ENCODE measurements at places on chromosomes 6 and 20.
A peak's percentile ranks its signal among the peaks of the same experiment; 100 is the strongest.

- no peak for DNase-seq
These were observed 2.6 kb upstream of the ZSCAN12 start for GRCh38 chr6:28402197-28402596.

DNA sequence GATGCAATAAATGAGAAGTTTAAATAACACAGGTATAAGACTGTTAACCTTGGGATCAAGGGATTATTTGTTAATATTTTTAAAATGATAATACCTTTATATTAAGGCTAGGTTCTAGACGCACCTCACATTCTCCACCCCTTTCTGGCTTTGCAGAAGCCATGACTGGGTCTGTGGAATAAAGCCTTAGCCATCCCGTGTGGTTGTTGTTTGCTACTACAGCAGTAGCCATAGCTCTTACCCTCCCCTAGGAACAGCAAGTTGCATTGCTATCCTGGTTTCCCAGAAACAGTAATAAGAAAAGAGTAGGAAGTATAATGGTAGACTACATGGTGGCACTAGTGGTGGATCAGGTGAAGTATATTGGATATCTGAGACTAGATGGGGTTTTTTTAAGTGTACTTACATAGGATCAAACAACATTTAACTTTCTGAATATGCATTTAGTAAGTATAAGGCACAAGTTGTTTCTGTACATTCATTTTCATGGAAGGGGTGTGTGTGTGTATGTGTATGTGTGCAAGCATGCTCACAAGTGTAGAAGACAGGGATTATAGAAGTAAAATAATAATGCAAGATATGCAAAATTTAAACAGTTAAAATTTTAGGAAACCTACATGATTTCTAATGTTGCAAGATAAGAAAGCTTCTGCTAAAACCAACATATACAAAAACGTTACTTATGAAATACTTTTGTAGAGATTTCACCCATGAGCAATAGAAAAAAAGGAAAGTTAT is 384.2 kb downstream of the PRKN start:
- DNase-seq: no peak

DNA sequence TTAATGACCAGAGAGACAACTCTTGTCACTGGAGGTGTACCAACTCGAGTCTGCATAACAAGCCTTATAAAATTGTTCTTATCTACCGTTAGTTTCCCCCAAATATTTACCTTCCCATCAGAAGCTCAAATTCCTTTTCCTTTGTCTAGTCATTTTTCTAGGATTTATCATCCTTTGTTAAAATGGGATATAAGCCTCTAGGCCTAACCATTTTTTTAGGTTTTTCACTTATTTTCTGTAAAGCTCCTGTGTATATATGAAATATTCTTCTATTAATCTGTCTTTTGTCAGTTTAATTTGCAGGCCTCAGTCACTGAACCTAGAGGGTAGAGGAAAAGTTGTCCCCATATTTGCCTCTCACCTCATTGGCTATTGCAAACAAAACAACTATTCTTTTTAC is 99.6 kb upstream of the TNFAIP3 start:
- DNase-seq: no peak

DNA sequence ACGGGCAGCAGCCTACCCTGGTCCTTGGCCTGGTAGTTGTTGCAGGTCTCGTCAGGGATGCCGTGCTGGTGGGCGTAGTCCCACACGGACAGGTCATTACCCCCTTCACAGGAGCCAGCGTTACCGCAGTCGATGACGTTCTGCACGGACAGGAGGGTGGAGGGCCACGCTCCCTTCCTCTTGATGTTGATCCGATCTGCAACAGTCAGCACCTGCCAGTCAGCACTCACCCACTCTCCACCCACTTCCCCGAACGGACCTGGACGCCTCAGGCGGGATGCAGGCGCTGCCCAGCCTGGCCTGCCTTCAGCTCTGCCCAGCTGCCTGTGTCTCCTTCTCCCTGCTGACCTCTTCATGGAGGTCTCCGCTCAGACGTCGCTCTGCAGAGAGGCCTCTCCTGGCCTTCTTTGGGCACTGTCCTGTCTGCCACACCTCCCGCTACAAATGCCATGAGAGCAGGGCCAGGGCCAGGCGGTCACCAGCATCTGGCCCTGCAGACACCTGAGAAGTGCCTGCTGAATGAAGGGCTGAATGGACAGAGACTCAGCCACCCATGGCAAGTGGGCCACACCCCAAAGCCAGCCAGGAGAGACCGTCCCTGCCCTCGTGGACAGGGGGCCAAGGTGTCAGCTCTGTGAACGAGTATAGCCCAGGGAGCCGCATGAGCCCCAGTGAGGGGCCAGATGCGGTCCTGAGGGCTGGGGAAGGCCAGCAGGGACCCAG is 5.4 kb downstream of the CTSZ start:
- DNase-seq: no peak

GRCh38 chr20:38447251-38447661 is 12.1 kb upstream of the SNHG17 start:
- DNase-seq: no peak

DNA sequence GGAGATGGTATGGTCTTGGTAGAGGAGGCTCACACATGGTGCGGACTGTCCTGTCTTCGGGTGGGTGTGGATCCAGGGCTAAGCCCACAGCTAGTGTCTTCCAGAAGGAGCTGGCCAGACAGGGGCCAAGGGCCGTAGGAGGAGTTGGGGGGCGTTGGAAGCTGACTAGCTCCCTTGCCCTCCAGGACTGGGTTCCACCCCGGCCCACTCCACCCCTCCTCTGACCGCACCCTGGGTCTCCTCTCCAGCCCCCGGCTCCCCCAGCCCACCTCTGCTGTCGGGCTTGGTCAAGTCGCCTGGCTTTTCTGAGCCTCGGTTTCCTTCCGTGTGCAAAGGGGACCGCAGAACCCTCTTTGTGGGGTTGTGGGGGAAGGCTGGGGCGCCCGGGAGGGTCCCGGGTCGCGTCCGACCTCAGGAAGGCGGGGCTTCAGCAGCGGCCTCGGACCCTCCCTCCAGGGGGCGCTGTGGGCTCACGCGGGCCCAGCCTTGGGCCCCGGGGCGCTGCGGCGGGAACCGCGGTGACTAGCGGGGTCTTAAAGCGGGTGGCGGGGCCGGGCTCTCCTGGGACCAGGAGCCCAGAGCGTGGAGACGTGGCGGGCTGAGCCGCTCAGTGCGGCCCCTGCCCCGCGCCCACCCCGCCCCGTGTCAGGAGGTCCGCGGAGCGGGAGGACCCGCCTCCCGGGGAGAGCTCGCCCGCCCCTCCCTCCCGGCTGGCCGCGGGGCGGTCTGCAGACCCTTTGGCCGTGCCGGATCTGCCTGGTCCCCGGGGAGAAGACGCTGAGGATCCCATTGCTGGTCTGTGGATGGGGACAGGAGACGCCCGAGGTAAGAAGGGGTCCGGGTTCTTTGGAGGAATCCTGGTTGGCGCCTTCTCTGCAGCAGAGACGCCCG is 5.4 kb downstream of the NPBWR2 start:
- DNase-seq: peak; percentile 27

- DNase-seq: peak; percentile 22
These were observed 41.6 kb downstream of the LYRM4 start for GRCh38 chr6:5219011-5219691.

DNA sequence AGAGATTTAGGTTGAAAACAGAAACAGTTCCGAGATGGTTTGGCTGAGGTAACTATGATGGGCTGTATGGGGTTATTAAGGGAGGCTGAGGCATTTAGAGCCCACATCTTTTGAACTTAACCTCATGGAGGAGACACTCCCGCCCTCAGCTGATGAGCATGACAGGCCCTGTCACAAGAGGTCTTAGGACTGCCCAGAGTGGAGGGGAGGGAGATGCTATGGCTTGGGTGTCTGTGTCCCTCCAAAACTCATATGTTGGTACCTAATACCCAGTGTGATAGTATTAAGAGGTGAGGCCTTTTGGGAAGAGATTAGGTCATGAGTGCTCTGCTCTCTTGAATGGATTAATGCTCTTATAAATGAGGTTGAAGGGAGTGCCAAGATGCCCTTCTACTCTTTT is 126.6 kb downstream of the CDC5L start:
- no peak for DNase-seq

- DNase-seq: peak; percentile 6
These were observed at the start of gene HS3ST5 for GRCh38 chr6:114342826-114343781. TSS of gene HS3ST5 (minus strand) at chr6:114343023. CDS start at chr6:114062845, 280,178 bp downstream.

GRCh38 chr20:58492074-58492718 is 23.0 kb downstream of the APCDD1L start:
- DNase-seq: no peak

DNA sequence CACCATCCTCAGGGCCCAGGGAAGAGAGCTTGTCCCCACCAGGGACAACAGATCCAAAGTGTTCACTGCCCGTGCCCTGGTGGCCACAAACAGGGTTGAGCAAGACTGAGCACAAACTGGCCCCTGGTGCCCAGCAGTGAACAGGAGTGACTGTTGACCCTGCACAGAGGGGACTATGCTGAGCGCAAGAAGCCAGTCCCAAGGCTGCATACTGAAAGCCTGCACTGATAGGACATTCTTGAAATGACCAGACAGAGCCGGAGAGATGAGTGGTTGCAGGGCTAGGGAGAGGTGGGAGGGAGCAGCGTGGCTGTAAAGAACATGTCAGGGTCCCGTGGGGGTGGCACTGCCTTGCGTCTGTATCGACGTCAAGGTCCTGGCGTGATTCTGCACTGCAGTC is 2.9 kb upstream of the FNDC11 start:
- no peak for DNase-seq

- no peak for DNase-seq
These were observed 172.4 kb downstream of the MOXD1 start for GRCh38 chr6:132228894-132229293.

- no peak for DNase-seq
These were observed 18.8 kb downstream of the ALDH5A1 start for GRCh38 chr6:24513602-24514001.

DNA sequence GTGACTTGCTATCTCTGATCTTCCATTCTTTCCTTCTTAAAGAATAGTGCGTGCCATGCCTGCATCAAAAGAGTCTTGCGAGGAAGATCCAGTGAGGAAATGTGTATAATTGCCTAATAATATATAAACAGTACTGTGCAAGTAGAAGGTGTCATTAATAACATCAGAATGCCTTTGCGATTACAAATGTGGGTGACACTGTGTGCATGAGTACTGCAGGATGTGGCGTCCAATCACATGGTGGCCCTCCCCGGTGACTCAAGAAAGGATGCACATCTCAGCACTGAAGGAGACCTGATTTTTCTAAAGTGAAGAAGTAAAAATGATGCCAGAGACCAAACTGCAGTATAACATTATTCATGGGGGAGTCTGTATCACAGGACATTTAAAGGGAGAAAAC is 107.5 kb upstream of the EDN1 start:
- peak; percentile 59 for DNase-seq
